Pancreas (tissue), 10 donors: ENCODE measurements at places on chromosomes 16 and 17. TPM values are rescaled to one million over a fixed set of nuclear protein-coding genes. Genes with fewer than 3 reads are reported as not detected.

DNA sequence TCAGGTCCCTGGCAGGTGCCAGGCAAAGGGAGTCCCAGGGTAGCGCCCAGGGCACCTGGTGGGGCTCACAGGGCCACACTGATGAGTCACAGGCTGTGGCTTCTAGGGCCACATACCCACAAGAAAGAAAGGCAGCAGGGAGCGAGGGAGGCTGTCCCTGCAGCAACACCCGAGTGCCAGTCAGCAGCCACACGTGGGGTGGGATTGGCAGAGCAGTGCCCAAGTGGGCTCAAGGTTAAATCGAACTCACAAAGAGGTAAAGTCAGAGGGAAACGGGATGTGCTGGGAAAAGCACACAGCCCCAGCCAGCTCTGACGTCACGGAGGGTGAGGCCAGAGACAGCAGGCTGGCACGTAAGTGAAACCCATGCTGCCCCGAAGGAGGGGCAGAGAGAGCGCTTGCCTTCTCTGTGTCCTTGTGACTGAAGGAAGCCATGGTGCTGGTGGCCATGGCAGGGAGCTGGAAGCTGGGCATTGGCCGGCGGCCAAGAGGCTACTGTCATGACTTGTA is 33.8 kb downstream of the FA2H start:
- H3K27ac ChIP-seq, result peak overlapping the region; percentile 74
- no peaks in the 10 kb centered on the region for H3K4me1 ChIP-seq
- peak; percentile 92 for DNase-seq
- no peaks in the 10 kb centered on the region for H3K27me3 ChIP-seq
- peak overlapping the region; percentile 10 for H3K4me3 ChIP-seq

Gene ITGB3
- 0.43 TPM for total RNA-seq

Gene ZNF385C
- 1.6 TPM for total RNA-seq

DNA sequence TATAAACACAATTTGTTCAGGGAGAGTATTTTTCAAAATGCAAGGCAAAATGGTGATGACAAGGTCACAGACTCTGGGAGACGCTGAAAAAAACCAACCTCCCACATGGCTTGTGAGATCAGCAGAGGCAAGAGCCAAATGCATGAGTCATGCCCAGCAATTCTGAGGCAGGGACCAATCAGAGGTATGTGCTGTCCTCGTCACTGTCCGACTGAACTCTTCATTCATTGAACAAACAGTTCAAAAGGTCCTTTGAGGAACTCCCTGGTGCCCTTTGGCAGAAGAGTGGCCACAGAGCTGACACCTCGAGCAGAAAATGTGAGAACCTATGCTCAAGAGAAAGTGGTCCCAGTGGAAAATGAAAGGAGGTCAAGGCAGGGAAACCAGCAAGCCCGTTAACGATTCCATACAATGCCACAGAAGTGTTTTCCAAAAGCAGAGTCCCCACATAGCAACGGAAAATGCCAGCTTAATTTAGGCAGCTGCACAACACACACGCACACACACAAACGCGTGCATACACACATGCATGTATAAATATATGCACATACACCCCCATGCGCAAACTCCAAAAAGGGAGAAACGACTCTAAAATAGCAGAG is 50.9 kb downstream of the CDH11 start:
- H3K36me3 ChIP-seq, result no peaks in the 10 kb centered on the region
- no peak overlapping the region for H3K4me3 ChIP-seq
- no peak overlapping the region for H3K27ac ChIP-seq
- no peaks in the 10 kb centered on the region for H3K27me3 ChIP-seq
- no peaks in the 10 kb centered on the region for H3K4me1 ChIP-seq
- DNase-seq, result no peak

Gene TNFSF13
- 15.3 TPM for total RNA-seq
